ENCODE measurements at places on chromosomes 6 and 20.
A peak's percentile ranks its signal among the peaks of the same experiment; 100 is the strongest.

GRCh38 chr20:5789827-5790226 is 39.6 kb downstream of the SHLD1 start:
- no peak for DNase-seq

GRCh38 chr20:50274570-50275430 is 84.2 kb downstream of the CEBPB start:
- peak; percentile 23 for DNase-seq

GRCh38 chr6:21227486-21227885 is 366.1 kb upstream of the SOX4 start:
- no peak for DNase-seq

DNA sequence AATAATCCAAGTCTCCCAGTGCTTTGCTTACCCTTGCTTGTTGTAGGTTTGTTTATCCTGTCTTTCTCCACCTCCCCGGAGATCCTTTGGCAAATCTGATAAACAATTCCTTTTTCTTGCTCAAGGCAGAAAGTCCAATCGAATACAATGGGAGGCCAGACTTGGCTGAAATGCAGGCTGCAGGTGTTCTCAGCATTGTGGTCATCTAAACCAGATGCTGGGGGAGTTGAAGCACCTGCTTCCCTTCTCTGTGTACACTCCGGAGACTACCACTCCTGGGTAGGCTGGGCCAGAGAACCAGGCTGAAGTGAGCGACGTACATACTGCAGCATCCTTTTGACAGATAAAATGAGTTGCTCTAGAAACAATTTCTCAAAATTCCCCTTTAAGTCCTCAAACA is 82.6 kb upstream of the PREP start:
- DNase-seq, result no peak

- DNase-seq, result no peak
These were observed 11.3 kb downstream of the NFATC2 start for GRCh38 chr20:51531141-51531710.

- no peak for DNase-seq
These were observed 18.4 kb downstream of the POPDC3 start for GRCh38 chr6:105161421-105161820.

GRCh38 chr6:140609956-140610355 is 1235.5 kb upstream of the CITED2 start:
- no peak for DNase-seq

DNA sequence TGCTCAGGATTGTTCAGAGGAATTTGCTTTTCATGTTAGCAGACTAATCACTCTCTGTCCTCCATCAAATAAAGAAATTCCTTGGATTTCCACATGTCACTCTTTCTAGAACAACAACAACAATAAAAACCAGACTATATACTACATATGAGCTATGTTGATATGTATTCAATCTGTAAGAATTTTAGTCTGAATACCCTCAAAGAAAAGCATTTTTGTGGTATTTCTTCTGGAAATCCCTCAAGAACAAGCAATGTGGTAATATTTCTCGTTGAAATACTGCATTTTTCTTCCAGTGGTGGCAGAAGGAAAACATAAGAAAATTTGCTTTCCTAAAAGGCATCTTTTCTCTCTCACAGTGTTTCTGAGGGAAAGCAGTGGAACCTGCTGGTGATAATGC is 312.6 kb upstream of the RSPO3 start:
- DNase-seq, result no peak

DNA sequence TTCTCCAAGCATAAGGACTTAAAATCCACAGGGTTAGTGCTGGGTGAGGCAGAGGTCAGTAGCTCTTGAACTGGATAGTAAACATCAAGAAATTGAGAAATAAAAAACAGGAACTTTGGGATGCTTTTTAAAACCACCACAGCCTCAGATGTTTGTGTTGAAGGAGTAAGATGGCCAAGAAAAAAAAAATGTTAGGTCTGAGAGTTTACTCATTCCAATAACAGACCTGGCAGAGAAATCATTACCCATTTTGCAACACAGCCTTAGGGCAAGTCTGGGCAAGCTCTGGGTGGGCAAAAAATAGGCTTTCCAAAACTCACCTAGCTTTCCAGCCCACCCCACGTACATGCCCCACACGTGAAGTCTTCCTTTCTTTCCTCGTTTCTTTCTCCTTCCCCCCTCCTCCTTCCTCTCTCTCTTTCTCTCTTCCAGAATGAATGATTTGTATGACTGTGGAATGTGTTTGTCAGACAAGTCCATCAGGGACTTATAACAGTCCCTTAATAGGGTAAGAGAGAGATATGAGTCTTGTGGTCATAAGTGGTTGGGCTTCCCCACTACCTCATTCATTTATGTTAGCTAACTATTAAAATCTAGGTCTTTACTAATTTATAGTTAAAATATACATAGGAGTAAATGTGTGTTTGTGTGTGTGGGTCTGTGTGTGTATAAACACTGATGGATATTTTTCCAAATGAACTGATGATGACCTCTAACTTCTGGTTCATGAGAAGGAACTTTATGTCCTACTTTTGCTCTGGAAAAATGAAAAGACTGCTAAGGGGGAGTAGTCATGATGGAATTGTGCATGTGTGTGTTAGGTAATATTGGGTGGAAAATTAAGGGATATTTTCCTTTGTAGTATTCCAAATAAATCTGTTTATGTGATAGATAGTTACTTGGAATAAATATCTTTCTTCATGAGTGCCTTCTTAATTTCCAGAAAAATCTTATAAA is 18.0 kb upstream of the DSE start:
- DNase-seq, result no peak

- no peak for DNase-seq
These were observed 583.7 kb downstream of the EPM2A start for GRCh38 chr6:145151624-145152023.

- DNase-seq, result no peak
These were observed 153.1 kb upstream of the SIM1 start for GRCh38 chr6:100617633-100618350.

DNA sequence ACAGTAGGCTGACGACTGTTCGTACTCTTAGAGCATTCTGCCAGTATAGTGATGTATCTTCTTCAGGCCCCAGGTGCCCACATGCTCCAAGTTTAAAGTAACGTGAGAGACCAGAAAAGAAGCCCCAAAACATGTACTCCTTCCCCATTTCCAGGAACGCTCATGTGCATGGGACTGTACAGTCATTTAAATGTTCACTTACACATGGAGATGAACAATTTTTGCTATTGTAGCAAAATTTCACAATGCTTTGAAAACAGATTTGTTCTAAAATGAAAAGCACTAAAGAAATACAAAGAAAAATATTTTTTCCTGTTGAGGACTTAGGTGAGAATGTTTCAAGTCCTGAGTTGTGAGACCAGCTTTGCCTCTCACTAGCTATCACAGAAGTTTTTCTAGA is 269.3 kb upstream of the PRDM1 start:
- DNase-seq, result no peak

DNA sequence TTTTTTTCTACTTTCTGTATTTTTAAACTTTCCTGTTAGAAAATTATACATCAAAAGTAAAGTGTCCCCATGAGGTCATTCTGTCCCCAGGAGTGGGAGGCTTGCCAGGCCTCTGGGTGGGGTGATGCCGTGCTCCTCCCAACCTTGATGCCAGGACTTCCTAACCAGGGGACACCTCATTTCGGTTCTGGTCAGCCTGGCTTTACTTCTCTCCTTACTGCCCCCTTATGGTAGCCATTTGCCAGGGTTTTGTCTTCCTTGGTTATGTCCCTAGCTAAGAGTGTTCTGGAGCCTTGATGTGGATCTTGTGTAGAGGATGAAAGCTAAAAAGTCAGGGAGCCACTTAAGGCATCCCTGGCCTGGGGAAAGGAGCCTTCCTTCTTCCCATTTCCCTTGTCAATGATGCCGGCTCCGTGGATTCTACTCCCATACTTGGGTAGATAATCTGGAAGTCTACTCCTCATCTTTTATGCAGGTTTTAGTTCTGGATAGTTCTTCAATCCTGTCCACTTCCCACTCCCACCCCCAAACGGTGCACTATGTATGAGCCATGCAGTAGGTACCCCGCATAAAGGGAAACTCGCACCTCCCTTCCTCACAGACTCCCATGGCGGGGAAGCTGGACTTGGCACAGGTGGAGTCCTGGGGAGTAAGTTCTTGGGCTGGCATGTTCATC is 164.1 kb upstream of the SALL4 start:
- peak; percentile 1 for DNase-seq

- DNase-seq, result no peak
These were observed 15.4 kb downstream of the TAAR1 start for GRCh38 chr6:132643547-132643946.

- no peak for DNase-seq
These were observed 12.1 kb downstream of the ANKRD60 start for GRCh38 chr20:58216334-58216733.

DNA sequence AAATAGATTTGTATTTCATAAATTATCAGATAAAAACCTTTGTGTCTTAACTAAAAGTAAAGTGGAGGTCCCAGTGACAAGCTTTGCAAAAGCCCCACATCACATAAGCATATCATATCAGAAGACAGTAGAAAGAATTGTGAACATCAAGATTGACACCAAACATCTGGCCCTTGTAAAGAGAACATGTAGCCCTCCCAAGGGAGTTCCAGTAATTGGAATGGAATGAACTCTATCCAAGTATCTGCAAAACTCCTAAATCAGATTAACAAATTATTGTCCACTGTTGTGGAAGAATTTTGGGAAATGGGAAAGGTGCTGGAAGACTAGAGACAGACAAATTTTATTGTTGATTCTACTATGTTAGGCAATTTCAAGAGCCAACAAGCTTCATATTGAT is 268.8 kb downstream of the KCNQ5 start:
- DNase-seq, result no peak

- peak; percentile 32 for DNase-seq
These were observed 89.2 kb downstream of the ARID1B start for GRCh38 chr6:156866220-156867015.

DNA sequence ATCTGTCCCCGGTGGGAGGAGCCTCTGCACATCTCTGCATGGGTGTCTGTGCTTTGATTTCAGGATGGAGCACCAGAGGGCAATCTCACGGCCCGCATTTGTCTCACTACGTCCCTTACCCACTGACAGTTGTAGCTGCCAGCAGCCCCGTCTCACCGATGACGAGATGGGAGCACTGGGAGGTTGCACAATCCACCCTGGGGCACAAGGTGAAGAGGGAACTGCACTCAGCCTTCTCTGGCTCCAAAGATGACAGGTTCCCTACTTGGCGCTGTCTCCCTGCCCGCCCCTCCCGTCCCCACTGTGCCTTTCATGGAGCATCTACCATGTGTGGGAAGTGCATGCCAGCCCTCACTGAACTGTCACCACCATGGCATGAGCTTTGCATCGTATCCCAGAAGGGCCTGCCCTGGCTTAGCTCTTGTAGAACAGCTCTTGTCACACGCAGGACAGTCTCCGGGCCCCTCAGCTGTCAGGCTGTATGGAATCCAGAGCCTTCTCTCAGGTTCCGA is 99.9 kb upstream of the PMEPA1 start:
- DNase-seq, result no peak

Measured in occipital lobe (tissue), 3 donors.